ENCODE measurements at places on chromosomes 2 and 18. TPM values are rescaled to one million over a fixed set of nuclear protein-coding genes. Genes with fewer than 3 reads are reported as not detected.

GRCh38 chr2:2708575-2709430 lies 377.7 kb upstream of the MYT1L start:
- no peak for DNase-seq

The CD302 gene
- total RNA-seq, result 0.43 TPM

GRCh38 chr2:104969564-104969963 lies 68.3 kb upstream of the MRPS9 start:
- no peak for DNase-seq

- DNase-seq, result no peak
Observed at GRCh38 chr2:187509667-187510417, 44.4 kb downstream of the TFPI start.

DNA sequence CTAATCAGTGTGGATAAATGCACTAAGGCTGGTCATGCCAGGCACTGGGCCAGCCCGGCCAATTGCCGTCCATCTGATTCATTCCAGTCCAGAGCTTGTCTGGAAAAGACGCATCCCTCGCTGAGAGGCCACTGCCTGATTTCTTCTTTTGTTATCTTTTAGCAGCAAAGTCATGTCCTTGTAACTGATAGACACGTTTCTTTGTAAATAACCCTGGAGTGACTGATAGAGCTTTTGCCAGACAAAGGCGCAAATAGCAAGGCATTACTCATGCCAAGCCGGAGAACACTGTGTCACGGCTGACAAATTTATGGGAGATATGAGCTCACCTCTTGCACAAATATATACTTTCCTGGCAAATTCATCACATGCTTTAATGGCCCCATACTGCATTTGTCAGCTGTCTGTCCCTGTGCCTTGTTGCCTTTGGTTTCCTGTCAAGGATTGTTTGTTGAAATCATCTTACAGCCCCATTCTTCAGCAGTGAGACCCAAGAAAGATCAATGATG lies 164.4 kb downstream of the ETAA1 start:
- DNase-seq, result no peak

GRCh38 chr18:72086421-72086820 lies 457.7 kb downstream of the CBLN2 start:
- no peak for DNase-seq

DNA sequence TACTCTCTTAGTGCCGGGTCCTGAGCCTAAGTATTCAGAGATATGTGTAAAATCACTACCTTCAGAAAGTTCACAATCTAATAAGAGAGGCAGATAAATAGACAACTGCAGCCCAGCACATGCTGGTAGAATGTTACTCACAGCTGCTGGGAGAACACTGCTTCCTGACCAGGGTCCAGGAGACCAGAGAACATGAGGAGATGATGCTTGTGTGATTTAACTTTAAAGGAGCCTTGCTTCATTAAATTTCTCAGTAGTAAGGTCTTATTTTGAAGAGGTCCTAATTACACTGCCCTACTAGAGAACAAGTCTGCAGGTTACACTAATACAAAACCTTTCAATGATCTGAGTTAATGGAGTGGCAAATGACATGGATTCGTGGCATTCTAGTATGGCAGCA lies 209.9 kb upstream of the TRIB2 start:
- no peak for DNase-seq

- no peak for DNase-seq
Observed at GRCh38 chr18:48293954-48294898, 115.0 kb downstream of the ZBTB7C start.

The SLC25A12 gene
- 27.6 TPM for total RNA-seq

The POMC gene
- total RNA-seq, result 5.6 TPM

The ACMSD gene
- not detected for total RNA-seq

GRCh38 chr18:61528961-61529360 lies 195.7 kb downstream of the CDH20 start:
- no peak for DNase-seq

GRCh38 chr2:30425326-30425725 lies 21.7 kb upstream of the LCLAT1 start:
- DNase-seq, result no peak

DNA sequence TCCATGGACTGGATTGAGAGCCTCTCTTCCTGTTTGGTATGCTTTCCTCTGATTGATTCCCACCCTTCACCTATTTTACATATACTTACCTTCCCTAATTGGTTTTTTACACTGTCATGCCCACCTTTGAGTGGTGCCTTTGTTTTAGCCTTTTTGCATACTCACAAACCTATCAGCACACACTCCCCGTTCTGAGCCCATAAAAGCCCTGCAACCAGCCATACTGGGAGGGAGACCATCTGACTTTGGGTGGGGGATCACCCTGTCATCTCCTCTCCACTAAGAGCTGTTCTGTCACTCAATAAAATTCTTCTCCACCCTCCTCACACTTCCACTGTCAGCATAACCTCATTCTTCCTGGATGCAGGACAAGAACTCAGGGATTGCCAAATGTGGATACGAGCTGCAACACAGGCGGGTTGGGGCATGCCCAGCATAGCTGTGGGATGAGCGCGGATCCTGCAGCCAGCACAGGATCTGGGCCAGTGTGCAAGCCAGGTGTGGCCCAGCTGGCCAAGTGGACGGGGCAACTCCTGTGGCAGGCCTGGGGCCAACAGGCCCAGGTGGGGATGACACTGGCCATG lies 9.4 kb upstream of the MOB1A start:
- no peak for DNase-seq

The SRBD1 gene
- total RNA-seq, result 13.8 TPM

The IL36B gene
- total RNA-seq, result not detected

Measured in activated T-cell treated with anti-CD3 and anti-CD28 coated beads, Interleukin-2, amount 50 U/mL, for 4 hours (primary cell).